ENCODE measurements at places on chromosomes 3 and 15. TPM values are rescaled to one million over a fixed set of nuclear protein-coding genes. Genes with fewer than 3 reads are reported as not detected.

Gene MYEF2
- polyA plus RNA-seq: 127 TPM

Gene CAMP
- polyA plus RNA-seq: 0.51 TPM

Gene ESYT3
- 1.2 TPM for polyA plus RNA-seq

Gene CHAC1
- polyA plus RNA-seq: 3.2 TPM

Gene FAM107A
- polyA plus RNA-seq: 5.7 TPM

Gene CDCP1
- polyA plus RNA-seq: 1.6 TPM

Gene TEX55
- not detected for polyA plus RNA-seq

Gene ARL8B
- 79.6 TPM for polyA plus RNA-seq
